Motor neuron (in vitro differentiated cells): ENCODE measurements at places on chromosomes 12 and 14. TPM values are rescaled to one million over a fixed set of nuclear protein-coding genes. Genes with fewer than 3 reads are reported as not detected.
A peak's percentile ranks its signal among the peaks of the same experiment; 100 is the strongest.

- ATAC-seq, result no peak
These were observed 1178.7 kb downstream of the AACS start for GRCh38 chr12:126243814-126244440.

GRCh38 chr14:51733147-51733546, 81.4 kb downstream of the FRMD6 start:
- no peak for ATAC-seq

DNA sequence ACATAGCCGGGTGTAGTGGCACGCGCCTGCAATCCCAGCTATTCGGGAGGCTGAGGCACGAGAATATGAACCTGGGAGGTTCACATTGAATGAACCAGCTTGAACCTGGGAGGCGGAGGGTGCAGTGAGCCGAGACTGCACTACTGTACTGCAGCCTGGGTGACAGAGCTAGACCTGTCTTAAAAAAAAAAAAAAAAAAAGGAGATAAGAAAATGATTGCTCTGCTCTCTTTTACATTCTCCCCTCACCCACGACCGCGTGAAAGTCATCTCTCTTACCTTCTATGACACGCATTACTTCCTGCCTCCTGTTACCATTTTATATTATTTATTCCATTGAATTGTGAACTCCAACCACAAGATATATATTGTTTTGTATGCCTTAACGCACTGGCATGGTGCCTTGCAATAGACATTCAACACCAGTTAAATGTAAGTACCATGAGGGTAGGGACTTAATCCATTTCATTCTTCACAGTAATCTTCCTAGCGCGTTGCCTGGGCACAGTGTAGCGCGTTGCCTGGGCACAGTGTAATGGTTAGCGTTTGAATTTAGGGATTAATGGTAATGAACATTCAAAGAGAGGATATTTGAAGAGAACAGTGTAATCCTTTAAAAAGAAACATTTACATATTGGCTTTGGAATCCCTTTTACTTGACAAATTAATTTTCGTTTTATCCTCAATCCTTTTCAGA, 2.7 kb downstream of the RAP1B start:
- no peak for ATAC-seq

DNA sequence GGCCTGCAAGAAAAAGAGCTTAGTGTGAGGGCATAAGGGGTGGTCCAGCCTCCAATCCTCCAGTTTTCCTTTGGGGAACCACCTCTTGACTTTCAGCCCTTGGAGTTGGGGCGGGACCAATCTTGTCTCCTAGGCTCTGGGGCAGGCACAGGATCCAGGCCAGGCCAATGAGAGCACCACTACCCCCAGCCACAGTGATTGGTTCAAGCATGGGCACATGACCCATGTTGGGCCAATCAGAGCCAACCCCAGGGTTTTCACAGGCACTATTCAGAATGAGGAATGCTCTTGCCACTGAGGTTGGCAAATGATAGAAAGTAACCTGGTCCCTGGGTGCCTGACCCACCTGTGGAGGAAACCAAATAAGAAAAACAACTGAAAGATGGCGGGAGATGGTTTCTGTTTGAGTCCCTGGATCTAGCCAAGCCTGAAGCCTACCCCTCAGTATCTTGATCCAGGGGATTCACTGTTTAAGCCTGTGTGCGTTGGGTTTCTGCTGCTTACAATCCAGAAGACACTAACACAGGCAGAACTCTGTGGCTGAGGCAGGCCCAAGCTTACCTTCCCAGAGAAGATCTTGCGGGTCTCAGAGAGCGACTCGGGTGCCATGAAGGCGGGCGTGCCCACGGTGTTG, 42.9 kb downstream of the P2RX4 start:
- ATAC-seq, result no peak

GRCh38 chr12:6547566-6547965, 8.3 kb downstream of the IFFO1 start:
- ATAC-seq, result no peak

GRCh38 chr14:100861188-100861936, 35.4 kb downstream of the MEG3 start:
- ATAC-seq, result no peak

- no peak for ATAC-seq
These were observed 72.8 kb downstream of the CAPZA3 start for GRCh38 chr12:18810537-18811253.

DNA sequence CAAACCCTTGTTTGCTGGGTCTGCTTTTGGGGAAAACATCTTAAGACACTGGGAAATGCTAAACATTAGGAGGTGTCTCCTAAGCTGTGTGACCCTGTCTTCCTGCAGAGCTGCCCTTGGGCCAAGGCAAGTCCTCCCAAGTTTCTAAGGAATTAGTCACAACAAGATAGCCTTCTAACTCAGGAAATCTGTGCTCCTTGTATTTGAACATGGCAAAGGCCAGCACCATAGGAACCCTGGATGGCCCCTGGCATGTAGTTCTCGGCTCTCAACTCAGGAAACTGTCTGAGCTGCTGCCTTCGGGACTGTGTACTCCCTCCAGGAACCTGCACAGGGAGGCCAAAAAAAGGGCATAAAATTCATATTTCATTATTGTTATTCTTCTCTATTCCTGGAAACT, 37.6 kb upstream of the LTBP2 start:
- ATAC-seq, result peak; percentile 71

DNA sequence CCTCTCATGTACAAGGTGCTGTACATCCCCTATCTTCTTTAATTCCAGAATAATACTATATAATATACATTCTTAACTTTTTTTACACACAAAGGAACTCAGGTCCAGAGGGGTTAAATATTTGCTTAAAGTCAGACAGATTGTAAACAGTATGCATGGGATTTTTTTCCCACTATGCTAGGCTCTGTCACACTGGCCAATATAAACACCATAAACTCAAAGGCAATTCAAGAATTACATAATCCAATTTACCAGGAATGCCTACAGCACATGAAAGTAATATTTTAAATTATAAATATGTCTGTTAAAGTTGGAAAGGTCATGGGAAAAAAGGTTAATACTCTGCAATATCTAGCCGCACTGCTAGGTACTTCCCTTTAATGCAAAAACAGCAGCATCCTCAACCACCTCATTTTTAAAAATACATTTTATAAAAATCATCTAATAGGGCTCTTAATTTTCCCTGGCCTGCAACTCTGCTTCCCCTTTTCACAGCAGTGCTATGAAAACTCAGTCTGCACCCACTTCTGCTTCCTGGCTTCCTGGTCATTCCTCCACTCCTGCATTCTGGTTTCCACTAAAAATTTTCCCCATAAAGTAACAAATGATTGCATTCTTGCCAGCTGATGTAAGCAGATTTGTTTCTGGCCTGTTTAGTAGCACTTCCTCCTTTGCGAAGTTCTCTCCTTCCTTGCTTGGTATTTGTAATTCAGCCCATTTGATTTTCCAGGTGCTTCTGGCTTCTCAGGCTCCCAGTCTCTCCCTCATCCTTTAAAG, 128.1 kb downstream of the ITPR2 start:
- no peak for ATAC-seq

DNA sequence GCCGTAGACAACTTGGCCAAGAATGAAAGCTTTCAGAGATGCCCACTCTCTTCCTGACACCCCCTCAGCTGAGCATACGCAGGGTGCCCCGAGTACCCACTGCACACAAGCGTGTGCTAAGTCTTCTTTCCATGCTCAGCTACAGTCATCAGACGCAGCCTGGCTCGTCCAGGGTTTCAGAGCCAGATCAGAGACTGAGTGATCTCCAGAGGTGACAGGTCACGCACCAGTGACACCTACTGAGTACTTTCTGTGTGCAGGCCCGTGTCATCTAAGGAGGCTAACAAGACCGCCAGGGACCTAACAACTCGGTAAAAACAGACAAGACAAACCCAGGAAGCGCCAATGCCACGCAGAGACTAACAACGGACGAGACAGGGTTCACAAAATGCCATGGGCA, 25.1 kb downstream of the STX2 start:
- ATAC-seq, result no peak

GRCh38 chr12:45049912-45050750, 768 bp downstream of the DBX2 start:
- ATAC-seq, result peak; percentile 51

- peak; percentile 87 for ATAC-seq
These were observed 46.3 kb upstream of the FBXO21 start for GRCh38 chr12:117236456-117237001.

GRCh38 chr12:68508576-68508975, 102.1 kb upstream of the RAP1B start:
- ATAC-seq, result no peak

DNA sequence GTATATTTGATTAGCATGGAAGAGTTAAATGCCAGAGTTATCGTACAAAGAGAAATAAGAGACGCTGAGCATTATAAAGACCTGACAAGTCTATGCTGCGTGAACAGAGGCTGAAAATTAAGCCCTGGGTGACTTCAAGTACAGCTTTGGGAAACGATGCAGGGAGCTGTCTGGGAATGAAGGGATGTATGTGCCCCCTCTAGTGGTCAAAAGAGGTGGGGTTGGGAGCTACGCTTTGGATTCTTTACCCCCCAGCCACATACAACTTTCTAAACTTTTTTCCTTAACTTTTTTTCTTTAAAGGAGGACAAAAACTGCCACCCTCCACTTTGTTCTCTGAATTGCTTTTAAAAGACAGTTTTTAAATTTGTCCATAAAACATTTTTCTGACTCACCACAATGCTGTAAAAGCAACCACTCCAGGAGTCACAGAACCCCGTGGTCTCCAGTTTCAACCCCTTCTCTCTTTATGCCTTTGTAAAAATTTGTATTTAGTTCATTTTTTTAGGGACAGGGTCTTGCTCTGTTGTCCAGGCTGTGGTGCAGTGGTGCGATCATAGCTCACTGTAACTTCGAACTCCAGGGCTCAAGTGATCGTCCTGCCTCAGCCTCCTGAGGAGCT, 59.4 kb downstream of the ZNF664 start:
- ATAC-seq, result peak; percentile 78

GRCh38 chr12:53759261-53759660, 7.5 kb upstream of the CISTR start:
- peak; percentile 56 for ATAC-seq

DNA sequence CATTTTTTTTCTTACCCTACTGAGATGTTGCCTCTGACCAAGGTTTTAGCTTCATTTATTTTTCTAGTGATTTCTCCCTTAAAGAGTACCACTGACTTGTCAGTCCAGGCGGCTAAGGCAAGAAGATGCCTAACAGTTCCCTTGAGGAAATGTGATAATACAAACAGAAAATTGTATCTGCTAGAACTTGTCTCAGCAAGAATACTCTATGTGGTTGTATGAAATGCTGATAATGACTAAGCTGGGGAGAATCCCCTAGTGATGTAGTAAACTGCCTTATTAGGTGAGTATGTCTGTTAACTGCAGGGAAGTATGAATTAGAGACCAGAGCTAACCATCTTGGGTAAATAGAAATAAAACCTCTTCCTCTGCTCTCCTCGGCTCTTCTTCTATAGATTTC, 6.7 kb downstream of the C12orf54 start:
- ATAC-seq, result no peak

DNA sequence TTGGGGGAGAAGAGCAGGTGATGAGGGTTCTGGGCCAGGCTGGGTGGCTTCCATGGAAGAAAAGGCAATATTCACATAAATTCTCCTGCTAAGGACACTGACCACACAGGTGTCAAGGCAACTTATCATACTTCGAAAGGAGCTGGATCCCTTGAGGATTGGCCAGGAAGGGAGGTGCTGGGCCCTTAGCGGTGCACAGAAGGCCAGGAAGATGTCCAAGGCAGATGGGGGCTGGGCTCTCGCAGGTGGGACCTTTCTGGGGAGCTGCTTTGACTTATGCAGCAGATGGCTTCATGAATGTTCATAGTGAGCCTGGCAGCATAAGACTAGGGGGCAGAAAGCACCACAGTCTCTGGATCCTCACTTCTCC, 3.9 kb downstream of the CD63 start:
- no peak for ATAC-seq

- ATAC-seq, result no peak
These were observed 836 bp downstream of the EVL start for GRCh38 chr14:100065942-100066574.

DNA sequence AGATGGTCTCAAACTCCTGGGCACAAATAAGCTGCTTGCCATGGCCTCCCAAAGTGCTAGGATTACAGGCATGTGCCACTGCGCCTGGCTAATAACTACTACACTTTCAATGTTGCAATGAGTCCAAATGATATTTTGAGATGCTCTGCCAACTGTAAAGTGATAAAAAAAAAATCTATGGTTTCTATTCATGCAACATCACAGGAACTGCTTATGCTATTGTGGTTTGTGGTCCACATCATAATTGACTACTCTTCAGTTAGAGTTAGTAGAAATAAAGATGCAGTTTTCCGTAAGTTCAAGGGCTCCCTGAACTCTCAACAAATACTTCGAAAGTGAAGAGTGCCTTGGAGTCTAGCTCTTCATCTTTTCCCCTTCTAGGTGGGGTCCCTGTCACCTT, 239.4 kb downstream of the C12orf75 start:
- ATAC-seq, result no peak

GRCh38 chr12:4908684-4909409, 858 bp upstream of the KCNA1 start:
- no peak for ATAC-seq

DNA sequence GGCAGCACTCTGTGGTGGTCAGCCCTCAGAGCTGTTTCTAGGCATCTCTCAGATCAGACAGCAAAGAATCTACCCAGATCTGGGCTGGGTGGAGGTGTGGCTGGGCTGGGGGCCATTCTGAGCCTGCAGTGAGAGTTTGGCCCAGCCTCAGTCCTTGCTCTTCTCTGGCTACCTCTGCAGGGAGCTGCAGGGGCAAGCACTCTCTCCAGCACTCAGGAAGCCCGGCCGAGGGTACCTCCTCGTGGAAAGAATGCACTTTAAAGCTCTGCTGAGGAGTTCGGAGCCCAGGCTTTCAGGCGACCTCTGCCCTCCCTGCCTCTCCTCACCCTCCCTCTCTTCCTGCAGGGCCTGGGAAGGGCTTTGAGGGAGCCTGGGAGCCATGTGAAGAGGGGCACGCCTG, 31.2 kb downstream of the IL31 start:
- no peak for ATAC-seq

GRCh38 chr14:20553024-20553423, 7.8 kb downstream of the RNASE9 start:
- ATAC-seq, result no peak

- ATAC-seq, result peak; percentile 29
These were observed 77.2 kb downstream of the C2CD5 start for GRCh38 chr12:22467190-22467589.

GRCh38 chr12:128787827-128788226, 35.9 kb downstream of the SLC15A4 start:
- ATAC-seq, result no peak

The GPR65 gene
- total RNA-seq, result 0.07 TPM in 1 of 2 replicates, not detected in the other

The LRFN5 gene
- total RNA-seq, result 16.5 and 29.2 TPM in 2 replicates

The GPN3 gene
- 16.6 and 18.4 TPM in 2 replicates for total RNA-seq

The SALL2 gene
- 54.3 and 63.1 TPM in 2 replicates for total RNA-seq

The TAS2R7 gene
- total RNA-seq, result 0.83 TPM in 1 of 2 replicates, not detected in the other

The HIGD1C gene
- total RNA-seq, result not detected in 2 replicates

The HOTAIR gene
- total RNA-seq, result 0.10 and 0.14 TPM in 2 replicates

The ITGB7 gene
- total RNA-seq, result 0.45 and 1.6 TPM in 2 replicates

The ZFHX2 gene
- total RNA-seq, result 3.8 and 4.4 TPM in 2 replicates

The OTX2 gene
- 0.62 TPM in 1 of 2 replicates, not detected in the other for total RNA-seq
